ENCODE measurements at places on chromosomes 6 and 20. TPM values are rescaled to one million over a fixed set of nuclear protein-coding genes. Genes with fewer than 3 reads are reported as not detected.

DNA sequence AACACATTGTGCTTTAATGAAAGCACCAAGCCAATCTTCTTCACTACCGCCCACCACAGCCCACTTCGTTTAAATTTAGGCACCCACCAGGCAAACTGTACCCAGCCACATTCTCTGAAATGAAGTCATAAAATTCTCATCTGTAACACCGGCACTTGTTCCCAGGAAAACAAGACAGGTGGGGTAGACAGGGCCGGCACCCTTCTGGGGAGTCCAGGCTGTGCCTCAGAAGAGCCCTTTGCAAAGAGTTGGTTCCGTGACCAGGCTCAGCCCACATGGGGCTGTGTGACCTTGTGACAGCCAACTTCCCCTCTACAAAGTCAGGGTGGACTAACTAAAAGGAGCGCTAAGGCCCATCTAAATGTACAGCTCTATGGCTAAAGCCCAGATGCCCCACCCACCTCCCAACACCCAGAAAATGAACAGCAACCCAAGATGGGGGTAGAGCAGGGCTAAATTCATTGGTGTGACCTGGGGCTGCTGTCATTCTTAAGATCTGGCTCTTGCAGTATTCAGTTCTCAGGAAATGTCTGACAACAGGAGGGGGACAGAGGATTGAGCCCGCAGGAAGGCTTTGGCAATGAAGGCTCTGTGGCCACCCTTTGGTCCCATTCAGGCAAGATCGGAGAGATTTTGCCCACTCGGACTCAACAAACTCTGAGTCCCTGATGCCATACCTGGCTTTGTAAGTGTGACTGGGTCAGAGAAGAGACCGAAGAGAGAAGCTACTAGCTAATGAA lies 56.7 kb downstream of the TRERF1 start:
- DNase-seq, result no peak

DNA sequence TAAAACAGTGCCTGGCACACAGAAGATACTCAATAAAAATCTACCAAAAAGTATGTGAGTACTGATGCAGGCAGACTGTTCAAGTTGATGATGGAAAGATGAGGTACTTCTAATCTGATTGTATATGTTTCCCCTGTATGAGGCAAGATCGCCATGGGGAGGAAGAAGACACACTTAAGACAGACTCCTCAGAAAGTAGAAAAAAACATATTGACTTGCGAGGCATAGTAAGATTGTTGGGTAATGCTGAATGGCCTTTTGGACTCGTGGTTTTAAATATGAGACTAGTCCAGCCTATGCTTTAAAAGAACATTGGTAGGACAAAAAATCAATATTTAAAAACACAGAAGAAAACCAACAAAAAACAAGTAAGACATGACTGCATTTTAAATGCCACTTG lies 72.6 kb downstream of the SHPRH start:
- DNase-seq, result no peak

DNA sequence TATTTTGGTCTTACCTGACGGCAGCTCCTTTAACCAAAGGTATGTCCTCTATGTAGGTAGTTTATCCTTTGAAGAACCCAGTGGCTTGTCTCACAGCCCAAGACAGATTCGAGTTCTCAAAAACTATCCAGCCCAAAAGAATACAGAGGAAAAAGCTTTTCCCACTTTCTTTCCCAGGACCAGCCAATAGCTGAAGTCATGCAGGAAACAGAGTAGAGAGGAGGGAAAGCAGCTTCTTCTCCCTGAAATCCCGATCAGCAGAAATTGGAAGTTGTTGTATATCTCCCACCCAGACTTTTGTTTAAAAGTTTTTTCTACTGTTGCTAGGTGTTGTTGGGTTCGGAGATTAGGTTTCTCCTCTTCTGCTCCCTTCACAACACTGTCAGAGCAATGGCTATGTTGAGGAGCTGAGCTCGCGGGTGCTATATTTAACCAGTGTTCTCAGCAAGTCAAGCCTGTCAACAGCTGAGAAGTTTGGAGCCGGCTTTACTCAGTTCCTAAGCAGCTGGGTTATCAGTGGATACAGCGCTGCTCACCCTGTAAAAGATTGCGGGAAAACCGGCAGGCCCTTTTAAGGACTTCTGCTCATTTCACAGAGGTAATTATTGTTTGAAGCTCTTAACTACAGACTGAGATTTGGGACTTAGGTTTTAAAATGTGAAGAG lies at the start of gene FILIP1:
Gene FILIP1, minus strand, starts transcription at position 401 of the 665 bp plus-strand sequence. CDS start 78,828 bp downstream, outside the sequence.
- peak; percentile 64 for DNase-seq

CASS4 gene
- 0.50 TPM for polyA plus RNA-seq

DNA sequence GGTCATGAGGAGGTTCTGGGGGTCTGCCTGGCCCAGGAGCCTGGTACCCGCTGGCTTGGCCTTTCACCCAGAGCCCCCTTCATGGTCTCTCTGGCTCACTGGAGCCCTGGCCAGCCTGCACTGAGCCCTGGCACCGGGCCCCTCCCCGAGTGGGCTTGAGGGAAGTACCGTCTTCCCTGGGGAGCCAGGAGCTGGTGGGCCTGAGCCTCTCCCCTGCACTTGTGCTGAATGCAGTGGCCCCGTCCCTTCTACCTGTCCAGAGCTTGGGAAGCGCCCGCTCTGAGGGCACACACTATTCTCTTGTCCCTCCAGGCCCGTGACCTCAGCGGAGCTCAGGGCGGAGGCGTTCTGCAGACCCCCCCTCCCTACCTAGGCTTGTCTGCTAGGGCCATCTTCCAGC lies 62.2 kb downstream of the TCP11 start:
- no peak for DNase-seq

DNA sequence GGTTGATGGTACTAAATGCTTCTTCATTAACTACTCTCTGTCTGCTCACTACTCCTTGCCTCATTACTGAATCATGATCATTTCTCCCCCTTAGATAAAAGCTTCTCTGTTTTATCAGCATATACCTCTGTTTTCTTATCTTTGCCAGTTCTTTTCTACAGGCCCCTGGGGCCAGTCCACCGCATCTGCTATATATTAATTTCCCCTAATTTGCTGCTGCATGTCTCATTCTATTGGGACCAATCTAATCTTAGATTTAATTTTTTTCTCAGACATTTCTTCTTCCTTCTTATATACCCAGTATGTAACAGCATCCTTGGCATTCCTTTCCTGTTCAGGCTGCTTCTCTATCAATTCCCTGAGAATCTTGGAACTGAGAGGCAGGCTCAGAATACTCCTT lies 51.2 kb downstream of the GRIK2 start:
- DNase-seq, result no peak

- no peak for DNase-seq
Observed at GRCh38 chr6:148170286-148170685, 172.4 kb upstream of the SASH1 start.

DNA sequence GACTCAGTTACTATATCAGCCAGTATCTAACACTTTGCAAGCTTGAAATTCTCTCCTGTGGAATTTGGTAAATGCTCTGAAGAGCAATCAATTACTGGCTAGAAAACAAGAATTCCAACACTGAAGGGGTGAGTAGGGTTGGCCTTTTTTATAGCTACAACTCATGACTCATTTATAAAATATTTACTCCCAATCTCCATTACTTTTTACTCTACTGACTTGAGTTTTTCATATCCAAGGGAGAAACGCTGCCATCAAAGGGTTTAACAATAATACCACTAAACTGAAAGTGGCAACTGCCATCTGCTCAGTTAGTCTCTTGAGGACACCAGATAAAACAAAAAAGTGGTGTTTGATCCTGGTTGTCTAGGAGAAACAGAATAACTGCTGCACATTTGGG lies 203.1 kb downstream of the UBE3D start:
- no peak for DNase-seq

All from hepatocyte (in vitro differentiated cells).